SHP77 (cell line): ENCODE measurements at places on chromosomes 16 and 17.

- no peak for DNase-seq
Measured at GRCh38 chr16:54783226-54783625, 147.4 kb upstream of the IRX5 start.

- no peak for DNase-seq
Measured at GRCh38 chr16:65532258-65532657, 410.4 kb upstream of the CDH11 start.

DNA sequence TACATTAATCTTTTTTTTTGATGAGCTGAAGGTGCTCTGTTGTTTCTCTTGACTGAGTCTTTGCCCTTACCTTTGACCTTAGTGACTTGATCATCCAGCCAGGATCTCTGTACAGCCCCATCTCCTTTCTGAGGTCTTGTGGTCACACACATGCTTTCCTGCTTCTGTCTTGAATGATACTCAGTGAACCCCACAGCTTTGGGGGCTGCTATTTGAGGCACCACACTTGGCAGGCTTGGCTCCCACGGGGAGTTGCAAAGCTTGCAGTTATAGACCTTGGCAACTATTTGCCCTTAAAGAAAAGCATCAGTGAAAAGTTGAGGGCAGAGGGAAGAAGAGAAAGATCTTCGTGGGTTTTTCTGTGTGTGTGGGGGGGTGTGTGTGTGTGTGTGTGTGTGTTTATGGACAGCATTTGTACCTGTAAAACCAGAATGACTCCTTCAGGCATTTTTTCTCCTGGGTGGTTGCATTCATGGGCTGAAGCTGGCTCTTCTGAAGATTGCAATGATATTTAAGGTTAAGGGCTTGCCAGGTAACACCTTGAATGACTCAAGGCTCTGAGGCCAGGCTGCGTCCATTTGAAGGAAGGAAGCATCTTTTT lies 101.6 kb downstream of the MSI2 start:
- no peak for DNase-seq

DNA sequence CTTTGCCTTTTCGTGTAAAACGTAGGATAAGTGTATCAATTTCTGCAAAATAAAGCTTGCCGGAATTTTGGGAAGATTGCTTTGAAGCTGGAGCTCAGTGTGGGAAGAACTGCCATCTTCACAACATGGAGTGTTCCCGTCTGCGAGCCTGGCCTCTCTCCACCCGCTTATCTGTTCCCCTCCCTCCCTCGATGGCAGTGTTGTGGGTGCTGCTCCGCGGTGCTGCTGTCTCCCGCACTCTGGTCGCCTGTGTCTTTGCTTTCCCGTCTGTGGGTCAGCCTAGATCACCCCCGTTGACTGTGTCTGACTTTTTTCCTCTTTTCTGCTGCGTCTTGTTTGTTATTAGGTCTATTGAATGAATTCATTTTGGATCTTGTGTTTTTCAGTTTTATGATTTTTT lies 17.0 kb downstream of the ACSF3 start:
- DNase-seq: no peak

DNA sequence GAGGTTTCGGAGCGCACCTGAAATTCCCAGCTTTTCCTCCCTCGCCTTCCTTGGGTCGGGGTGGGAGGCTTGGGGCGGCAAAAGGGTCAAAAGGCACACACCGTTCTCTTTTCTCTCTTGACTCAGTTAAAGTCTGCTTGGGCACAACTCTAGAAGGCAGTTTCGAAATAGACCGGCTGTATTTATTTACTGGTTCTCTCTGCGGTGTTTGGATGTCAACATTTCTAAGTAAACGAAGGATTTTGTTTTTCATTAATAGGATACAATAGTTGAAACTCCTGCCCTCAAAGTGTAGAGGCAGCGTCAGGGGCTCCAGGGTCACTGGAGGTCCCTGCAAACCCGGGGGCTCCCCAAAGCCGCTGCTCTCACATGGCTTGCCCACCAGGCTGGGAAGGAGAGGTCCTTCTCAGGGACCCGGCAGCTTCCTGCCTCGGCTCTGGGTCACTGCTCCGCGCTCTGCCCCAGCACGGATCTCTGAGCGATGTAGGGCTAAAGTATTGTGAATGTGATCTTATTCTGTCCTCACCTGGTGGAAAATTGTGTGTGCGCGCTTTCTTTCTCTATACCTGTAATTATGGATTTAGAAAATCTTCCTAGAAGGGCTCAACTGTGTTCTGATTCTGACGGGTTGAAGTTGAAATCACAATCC lies 952 bp downstream of the BMERB1 start:
- no peak for DNase-seq

GRCh38 chr16:3358871-3359270 lies 3.2 kb downstream of the OR2C1 start:
- DNase-seq: no peak
